Cerebellar cortex (tissue), 1 donor: ENCODE measurements at places on chromosomes 5 and 9.

- DNase-seq = peak; percentile 6
Observed at GRCh38 chr5:23507278-23507685, at the start of gene PRDM9. TSS of gene PRDM9 (plus strand) at chr5:23507609. CDS start at chr5:23509034, 1,425 bp downstream.

DNA sequence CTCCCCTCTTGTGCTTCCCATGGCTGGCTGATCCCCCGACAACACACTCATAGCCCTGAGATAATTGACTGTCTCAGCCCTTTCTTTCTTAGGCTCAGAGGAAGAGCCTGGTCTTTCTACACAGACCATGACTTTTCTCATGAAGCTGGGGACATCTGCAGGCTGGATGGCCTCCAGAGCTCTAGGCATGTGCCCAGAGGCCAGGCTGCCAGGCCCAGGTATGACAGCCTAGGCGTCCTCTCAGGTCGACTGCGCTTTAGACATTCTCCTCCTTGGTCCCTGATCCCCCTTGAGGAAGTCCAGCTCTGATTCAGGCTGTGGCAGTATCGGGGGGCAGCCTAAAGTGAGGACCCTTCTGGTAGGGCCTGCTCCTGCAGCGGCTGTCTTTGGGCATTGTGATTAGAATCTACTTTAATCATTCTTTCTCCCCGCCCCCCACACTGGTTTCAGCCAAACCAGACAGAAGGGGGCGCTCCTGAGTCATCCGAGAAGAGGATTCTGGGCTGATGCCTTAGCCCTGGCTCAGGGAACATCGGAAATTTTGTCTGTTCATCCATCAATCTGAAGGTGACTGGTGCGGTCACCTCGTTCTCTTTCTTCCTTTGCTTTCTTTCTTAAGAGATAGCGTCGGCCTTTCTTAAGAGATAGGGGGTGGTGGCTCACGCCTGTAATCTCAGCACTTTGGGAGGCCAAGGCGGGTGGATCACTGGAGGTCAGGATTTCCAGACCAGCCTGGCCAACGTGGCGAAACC lies 66.5 kb upstream of the HSPA9 start:
- DNase-seq = peak; percentile 47

GRCh38 chr5:15564957-15565356 lies 65.0 kb downstream of the FBXL7 start:
- DNase-seq = no peak

DNA sequence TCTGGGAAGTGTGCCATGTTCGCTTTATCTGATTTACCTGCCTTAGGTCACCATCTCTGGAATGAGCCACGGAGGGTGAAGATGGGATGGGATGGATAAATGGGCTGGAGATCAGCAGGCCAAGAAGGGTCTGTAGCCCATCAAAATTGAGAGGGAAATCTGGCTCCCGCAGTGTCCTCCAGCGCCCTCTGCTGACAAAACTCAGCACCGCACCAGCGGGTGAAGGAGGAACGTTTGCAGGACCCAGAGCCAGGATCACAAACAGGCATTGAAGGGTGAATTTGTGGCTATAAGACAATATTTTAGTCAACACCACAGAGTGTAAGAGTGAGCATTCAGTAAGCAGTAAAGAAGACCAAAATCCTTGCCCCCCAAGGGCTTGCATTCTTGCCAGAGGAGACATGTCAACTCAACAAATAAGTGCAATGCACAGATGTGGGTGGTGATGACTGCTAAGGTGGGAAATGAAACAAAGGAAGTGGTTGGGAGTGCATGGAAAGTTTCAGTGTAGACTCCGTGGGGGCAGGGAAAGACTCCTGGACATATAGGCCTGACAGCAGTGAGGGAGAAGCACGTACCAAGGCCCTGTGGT lies 124.4 kb downstream of the TENT4A start:
- no peak for DNase-seq

- DNase-seq = no peak
Observed at GRCh38 chr5:180782748-180783147, 19.9 kb downstream of the MGAT1 start.

- peak; percentile 26 for DNase-seq
Observed at GRCh38 chr5:75510417-75510835, 1.0 kb downstream of the CERT1 start.

- no peak for DNase-seq
Observed at GRCh38 chr9:72955126-72955455, 2.2 kb upstream of the ALDH1A1 start.

DNA sequence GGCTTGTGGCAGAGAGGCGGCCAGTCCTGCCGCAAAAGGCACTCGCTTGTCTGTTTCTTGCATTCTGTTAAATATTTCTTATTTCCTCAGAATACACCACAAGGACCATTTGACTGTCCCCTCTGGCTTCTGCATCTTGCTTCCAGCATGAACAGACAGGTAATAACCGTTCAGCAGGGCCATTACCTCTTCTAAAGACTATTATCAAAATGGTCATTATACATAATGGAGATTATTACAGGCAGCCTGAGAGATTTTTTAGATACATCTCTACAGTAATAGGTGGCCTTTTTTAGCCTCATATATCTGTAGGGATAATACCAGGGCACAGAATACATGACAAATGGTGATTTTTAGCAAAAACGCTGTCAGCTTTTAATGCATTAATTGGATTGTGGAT lies 382.0 kb downstream of the PSAT1 start:
- DNase-seq = no peak

- DNase-seq = no peak
Observed at GRCh38 chr9:94680621-94681020, 41.3 kb upstream of the FBP1 start.

GRCh38 chr5:100852988-100853449 lies 50.1 kb downstream of the ST8SIA4 start:
- DNase-seq = no peak

DNA sequence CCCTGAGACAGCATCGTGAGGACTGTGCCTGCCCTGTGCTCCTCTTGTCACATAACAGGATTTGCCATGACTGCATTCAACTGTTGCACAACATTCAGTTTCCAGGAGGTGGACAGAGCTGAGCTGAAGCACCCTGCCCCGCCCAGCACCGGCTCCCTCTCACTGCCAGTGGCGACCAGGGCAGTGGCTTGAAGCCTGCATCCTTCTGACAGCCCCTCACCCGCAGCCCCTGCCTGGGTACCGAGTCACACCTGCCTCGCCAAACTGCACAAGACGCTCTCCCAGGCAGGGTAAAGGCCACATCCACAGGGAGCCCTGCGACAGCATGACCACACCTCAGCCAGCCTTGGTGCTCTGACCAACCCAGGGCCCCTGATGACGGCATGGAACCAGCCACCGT lies 59.9 kb upstream of the ZNF354A start:
- no peak for DNase-seq

DNA sequence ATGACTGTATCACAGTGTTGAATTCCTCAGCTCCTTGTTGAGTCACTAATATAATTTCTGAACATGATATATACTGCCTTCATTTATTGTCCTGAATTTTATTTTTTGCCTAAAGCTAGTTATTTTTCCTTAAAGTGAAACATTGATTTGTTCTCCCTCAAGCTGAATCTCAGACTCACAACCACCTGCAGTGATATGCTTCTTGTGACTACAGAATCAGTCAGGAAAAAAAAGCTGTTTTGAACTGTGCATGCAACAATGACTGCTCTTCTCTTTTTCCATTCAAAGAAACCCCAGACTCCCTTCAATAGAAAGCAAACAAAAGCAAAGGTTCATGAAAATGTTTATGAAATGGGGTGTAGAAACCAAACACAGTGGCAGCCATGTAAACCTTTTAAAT lies 470.2 kb upstream of the CHD1 start:
- DNase-seq = no peak

GRCh38 chr5:119345861-119346260 lies 10.0 kb upstream of the TNFAIP8 start:
- no peak for DNase-seq

GRCh38 chr5:95374061-95374460 lies 17.1 kb upstream of the FAM81B start:
- DNase-seq = no peak

DNA sequence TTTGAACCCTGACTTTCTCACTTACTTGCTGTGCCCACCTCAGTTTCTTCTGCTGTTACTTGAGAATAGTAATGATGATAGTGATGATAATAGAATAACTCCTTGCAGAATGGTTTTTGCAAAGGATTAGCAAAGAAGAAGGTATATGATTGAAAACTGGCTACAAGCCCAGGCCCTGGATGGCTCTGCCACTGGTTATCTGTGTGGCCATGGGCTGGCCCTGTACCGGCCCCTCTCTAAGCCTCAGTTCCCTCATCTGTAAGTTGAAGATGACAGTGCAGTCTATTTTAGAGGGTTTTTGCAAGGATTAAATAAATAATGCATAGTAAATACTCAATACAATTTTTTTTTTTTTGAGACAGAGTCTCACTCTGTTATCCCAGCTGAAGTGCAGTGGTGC lies 6.2 kb downstream of the TTLL11 start:
- peak; percentile 19 for DNase-seq

DNA sequence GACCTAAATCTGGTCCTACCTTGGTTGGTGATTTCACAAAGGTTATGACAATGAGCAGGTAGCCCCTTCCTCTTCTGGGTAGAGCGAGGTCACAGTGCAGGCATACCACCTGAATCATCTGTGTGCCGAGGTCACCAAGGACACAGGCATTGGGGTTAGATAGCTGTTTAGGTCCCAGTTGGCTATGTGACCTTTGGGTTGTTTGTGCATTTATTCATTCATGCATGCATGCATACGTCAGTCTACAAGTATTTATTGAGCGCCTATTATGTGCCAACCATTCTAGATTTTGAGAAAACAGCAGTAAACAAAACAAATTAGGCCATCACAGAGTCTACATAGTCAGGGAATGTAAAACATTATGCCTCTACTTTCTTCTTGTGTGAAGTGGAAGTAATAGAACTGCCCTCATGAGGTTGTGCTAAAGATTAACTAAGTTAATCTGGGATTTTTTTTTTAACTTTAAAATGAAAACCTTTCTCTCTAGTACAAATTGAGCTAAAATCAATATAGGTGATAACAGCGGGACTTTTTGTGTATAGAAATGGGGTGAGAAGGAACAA lies 104.7 kb upstream of the SLC12A2 start:
- no peak for DNase-seq

GRCh38 chr5:151520294-151520693 lies 70.8 kb downstream of the FAT2 start:
- peak; percentile 55 for DNase-seq

DNA sequence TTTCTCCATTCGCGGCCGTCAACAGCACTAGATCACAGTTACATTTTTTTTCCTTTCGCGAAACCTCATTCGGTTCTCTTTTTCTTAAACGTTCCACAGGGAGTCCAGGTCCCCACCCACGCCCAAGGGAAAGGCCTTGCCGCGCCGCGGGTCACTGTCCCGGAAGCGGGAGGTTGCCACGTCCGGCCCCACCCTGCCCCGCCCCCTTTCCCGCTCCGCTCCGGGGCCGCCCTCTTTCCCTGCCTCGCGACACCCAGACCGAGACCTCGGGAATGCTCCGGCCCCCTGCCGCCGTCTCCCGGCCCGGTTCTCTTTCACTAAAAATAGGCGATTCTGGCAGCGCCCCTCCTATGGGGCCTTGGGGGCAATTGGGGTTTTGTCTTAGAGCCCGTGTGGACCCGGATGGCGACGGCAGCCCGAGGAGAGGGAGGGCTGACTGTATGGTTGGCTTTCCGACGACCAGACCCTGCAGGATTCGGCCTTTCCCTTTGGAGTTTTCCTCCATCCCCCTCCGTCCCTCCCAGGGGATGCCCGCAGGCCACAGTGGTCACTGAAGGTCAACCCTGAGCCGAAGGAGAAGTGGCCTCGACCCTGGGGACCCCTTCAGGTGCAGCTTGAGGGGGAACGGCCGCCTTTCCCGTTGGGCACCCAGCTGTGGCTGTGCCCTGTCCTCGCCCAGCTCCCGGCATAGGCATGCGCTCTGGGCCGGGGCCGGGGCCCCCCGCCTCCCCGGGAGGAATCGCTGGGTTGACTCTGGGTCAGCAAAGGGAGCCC lies 2.8 kb upstream of the RACK1 start:
- DNase-seq = peak; percentile 83

- DNase-seq = no peak
Observed at GRCh38 chr5:170681013-170681433, 102.5 kb upstream of the GABRP start.

- no peak for DNase-seq
Observed at GRCh38 chr9:32573821-32574220, 862 bp upstream of the NDUFB6 start.

GRCh38 chr5:142644127-142644526 lies 41.8 kb downstream of the FGF1 start:
- DNase-seq = no peak

GRCh38 chr9:37031081-37031480 lies 3.0 kb downstream of the PAX5 start:
- no peak for DNase-seq

DNA sequence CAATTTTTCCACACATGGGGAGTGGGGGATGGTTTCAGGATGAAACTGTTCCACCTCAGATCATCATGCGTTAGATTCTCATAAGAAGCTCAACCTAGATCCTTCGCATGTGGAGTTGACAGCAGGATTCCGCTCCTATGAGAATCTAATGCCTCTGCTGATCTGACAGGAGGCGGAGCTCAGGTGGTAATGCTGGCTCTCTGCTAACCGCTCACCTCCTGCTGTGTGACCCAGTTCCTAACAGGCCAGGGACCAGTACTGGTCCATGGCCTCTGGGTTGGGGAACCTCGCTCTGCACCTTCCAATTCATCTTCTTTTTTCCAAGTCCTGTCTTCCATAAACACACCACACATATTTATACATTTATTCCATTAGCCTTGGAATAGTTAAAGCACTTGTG lies 33.0 kb downstream of the POU5F2 start:
- peak; percentile 22 for DNase-seq

- no peak for DNase-seq
Observed at GRCh38 chr5:112973904-112974303, 2.7 kb upstream of the DCP2 start.
